Right ventricle myocardium inferior (tissue), 1 donor: ENCODE measurements at places on chromosomes 5 and 9. TPM values are rescaled to one million over a fixed set of nuclear protein-coding genes. Genes with fewer than 3 reads are reported as not detected.

ARHGEF39 gene
- total RNA-seq = 0.22 TPM

- no peak for DNase-seq
Observed at GRCh38 chr9:121604242-121604641, 47.2 kb upstream of the DAB2IP start.

- no peak for DNase-seq
Observed at GRCh38 chr5:82397741-82398320, 119.7 kb upstream of the RPS23 start.

DNA sequence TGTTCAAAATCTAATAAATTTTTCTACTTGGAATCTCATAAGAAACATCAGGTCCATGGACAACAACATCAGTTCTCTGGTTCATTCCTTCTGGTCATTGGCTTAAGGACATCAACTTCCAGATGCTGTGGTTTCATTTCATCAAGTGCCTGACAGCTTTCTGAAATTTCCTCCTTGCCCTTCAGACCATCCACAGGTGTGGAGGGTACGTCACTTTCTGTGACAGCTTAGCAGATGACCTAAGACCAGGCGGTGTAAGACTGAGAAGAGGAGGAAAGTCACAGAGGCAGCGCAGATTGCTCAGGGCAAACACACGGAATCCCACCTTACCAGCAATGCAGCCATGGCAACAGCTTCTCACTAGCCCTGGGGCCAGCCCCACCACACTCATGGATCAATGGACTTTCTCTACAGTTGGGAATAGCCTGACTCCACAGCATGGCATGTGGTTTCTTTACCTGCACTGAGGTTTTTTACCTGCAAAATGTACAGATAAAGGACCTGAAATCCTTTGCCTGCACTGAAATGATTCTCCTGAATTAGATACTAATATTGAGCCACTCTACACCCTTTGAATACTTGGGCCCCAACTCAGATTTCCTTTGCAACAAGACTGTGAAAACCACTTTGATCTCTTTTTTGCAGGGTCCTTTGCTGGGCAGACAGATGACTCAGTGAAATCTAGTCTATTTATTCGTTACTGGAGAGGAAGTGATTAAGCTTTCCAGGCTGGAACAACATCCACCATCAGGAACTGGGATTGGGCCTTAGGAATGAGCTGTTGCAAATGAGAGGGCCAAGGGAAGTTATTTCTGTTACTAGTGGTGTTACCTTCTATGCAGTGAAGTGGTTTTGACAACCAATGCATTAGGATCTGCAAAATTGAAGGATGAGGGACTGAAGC, 26.9 kb downstream of the TICAM2 start:
- no peak for DNase-seq
